Mammary epithelial cell (primary cell): ENCODE measurements at places on chromosomes 11 and 22.

- DNase-seq: no peak
Observed at GRCh38 chr11:78815831-78816230, 241.2 kb upstream of the NARS2 start.

DNA sequence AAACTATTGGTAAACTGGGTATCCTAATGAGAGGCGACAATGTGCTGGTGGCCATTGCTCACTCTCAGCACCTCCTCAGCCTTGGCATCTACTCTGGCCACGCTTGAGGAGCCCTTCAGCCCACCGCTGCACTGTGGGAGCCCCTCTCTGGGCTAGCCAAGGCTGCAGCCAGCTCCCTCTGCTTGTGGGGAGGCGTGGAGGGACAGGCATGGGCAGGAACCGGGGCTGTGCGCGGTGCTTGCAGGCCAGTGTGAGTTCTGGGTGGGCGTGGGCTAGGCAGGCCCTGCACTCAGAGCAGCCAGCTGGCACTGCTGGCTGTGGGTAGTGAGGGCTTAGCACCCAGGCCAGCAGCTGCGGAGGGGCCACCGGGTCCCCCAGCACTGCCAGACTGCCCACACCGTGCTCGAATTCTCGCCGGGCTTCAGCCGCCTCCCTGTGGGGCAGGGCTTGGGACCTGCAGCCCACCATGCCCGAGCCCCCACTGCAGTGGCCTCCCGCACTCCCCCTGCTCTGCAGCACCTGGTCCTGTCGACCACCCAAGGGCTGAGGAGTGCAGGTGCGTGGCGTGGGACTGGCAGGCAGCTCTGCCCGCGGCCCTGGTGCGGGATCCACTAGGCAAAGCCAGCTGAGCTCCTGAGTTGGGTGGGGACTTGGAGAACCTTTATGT is 575.9 kb upstream of the ANO3 start:
- DNase-seq: no peak

DNA sequence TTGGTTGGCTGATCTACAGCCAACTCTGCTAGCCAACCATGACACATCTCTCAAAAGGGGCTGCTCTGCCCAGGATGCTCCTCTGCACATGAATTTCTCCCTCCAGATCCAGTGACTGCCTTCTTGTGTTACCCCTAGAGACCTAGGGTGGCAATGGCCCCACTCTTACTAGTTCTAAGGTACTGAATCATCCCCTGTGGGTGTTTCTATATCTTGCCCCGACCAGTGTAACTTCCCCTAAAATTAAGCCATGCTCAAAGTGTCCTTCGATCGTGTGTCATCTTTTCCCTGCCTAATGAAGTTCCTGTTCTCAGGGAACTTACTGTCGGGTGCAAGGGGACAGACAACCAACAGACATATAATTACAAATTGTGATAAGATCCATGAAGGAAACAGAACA is 113.3 kb downstream of the FAM76B start:
- no peak for DNase-seq

DNA sequence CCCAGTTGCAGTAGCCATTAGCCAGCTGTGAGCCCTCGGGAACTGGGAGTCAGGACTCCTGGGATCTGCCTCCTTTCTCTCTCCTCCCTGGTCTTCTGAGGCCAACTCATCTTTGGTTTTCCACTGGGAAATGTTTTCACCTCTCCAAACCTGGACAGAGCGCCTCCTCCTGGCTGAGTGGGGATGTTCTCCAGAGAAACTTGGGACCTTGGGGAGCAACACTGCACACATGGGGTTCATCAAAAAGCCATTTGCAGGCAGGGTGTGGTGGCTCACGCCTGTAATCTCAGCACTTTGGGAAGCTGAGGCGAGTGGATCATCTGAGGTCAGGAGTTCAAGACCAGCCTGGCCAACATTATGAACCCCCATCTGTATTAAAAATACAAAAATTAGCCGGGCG is 145.4 kb downstream of the NECTIN1 start:
- no peak for DNase-seq

GRCh38 chr11:93464927-93465540 is 78.2 kb downstream of the SMCO4 start:
- DNase-seq: no peak

GRCh38 chr11:45945397-45945999 is 23.0 kb downstream of the LARGE2 start:
- DNase-seq: no peak

GRCh38 chr11:45252134-45252856 is 33.8 kb downstream of the SYT13 start:
- no peak for DNase-seq

GRCh38 chr22:39658367-39658766 is 87.8 kb downstream of the CACNA1I start:
- DNase-seq: no peak

GRCh38 chr11:109076870-109077269 is 345.1 kb upstream of the C11orf87 start:
- no peak for DNase-seq

GRCh38 chr11:47104261-47104950 is 72.3 kb downstream of the ARFGAP2 start:
- DNase-seq: no peak
